Activated T-helper 1 cell treated with anti-CD3 and anti-CD28 coated beads, Interleukin-12 subunit alpha, Interleukin-12 subunit beta, Interleukin-2, Interleukin-4 antibody, amounts not matched to agents 30 ng/mL and 10 ng/mL and 1 ng/mL, durations not matched to agents 14 hours and 24 hours and 36 hours (primary cell): ENCODE measurements at places on chromosomes 16 and 17.
A peak's percentile ranks its signal among the peaks of the same experiment; 100 is the strongest.

GRCh38 chr16:10967986-10968385 is 23.6 kb downstream of the CLEC16A start:
- DNase-seq, result no peak

GRCh38 chr17:66469890-66470289 is 167.5 kb downstream of the PRKCA start:
- no peak for DNase-seq

DNA sequence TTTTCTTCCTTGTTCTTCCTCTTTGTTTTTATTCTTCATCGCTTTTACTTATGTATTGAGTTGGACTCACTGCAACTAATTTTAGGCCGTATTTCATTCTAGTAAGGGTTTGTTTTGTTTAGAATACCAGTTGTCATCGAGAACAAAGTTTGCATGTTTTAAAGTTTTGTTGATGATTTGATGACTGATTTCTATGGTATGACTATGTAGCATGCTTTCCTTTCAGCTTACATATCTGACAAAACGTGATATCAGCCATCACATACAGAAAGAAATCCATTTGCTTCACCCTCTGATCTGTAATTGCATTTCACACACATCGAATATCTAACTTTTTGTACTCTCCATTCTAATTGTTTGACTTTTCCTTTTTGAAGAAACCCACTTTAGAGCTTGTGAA is 4.0 kb downstream of the PRKCA start:
- DNase-seq, result no peak

GRCh38 chr17:8392674-8393469 is 4.8 kb downstream of the RNF222 start:
- no peak for DNase-seq

DNA sequence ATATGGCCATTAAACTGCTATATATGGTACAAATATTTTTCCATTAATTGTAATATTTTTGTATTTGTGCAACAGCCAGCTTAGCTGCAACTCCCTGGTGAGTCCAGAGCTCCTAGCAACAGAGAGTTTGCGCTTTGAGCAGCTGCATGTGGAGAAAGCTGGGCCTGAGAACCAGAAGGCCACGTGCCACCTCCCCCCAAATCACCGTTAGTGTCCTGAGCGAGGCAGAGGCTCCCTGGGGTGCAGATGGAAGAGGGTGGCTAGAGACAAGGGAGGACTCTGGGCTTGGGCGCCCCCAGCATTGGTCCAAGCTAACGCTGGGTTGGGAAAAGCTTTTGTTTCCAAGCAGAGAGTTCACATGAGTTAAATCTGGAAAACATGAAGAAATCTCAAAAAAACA is 41.6 kb downstream of the HSBP1 start:
- no peak for DNase-seq

DNA sequence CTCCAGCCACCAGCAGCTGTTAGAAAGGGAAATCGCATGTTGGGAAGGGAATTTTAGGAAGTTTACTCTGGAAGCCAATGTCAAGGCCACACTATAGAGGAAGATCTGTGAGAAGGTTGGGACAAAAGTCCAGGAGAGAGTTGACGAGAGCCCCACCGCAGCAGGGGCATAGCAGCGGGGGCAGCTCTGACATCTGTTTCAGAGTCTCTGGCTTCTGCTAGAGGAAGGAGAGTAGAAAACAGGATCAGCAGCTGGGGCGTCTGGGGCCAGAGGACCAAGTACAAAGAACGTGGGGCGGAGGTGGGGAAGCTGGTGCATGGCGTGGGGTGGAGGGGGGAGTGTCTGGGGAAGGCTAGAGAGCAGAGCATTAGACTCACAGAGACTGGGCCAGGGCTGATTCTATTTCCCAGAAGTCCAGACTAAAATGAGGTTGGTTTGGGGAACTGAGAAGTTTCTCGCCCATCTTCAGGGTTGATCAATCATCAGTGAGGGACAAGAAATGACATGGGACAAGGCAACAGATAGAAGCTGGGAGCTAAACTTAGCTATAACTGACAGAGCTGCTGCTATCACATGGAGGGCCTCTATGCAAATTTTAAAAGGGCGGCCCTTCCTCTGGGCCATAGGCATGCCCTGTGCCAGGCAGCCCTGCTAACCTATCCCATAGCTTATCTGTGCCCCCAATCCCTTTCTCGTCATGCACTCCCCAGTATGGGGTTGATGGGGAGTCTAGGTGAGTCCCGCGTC is 1.2 kb downstream of the RABEP2 start:
- DNase-seq, result no peak

DNA sequence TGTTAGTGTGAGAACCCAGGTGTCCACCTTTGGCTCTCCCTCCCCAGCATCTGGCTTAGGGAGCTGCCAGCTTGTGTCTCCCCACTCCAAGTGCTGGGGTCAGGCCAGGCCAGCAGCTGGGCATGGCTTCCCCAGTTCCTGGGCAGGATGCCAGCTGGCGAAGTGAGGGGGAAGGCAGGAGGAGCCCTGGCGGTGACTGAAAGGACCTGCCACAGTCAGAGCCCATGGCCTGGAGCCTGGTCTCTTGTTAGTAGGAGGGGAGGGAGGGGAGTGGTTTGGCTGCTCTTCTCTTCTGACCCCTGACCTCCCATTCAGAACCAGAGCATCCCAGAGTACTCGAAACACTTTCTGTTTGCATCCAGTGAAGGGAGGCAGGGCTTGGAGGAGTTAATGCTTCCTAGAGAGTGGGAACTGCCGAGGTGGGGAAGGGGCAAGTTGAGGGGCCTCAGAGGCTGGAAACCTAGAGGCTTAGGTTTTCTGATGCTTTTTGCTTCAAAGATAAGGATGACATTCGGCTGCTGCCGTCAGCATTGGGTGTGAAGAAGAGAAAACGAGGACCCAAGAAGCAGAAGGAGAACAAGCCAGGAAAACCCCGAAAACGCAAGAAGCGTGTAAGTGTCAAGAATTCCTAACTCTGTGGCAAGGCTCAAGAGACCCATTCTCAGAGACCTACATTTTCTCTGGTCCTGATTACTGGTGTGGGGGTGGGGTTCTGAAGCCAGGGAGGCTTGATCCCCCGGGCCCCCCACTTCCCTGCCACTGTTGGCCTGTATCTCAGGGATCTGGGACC is 772 bp downstream of the CHD3 start:
- no peak for DNase-seq

DNA sequence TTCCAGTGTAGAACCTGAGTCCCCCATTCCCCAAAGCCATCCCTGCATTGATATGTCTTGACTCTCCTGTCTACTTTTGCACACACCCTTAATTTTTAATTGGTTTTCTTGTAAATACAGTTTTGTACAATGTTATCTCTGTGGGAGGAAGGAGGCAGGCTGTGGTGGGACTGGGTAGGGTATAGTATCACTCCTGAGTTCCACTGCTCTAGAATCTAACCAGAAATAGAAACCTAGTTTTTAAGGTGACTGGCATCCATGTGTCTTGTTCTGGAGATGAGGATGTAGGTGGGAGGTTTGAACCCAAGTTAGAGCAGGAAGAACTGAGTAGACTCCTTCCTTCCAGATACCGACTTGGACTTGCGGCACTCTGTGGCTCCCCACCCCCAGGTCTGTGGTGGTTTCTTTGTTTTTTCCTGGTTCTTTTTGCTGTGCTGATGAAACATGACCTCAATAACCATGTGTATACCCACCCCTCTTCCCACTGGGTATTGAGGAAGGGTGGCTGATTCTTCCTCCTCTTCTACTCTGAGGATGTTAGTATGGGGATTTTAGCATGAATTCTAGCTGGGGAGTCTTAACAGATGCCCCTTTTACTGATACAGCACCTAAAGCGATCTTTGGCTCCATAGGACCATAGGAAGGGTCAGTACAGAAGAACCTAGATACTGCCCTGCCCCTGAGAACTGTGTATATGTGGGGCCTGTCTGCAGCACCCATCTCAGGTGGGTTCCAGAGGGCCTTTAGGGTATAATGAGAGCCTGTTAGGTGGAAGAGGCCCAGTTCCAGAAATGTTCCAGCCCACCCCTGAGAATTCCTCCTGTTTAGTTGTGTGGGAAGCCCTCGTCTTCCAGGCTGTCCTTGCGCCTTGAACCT is 48.7 kb downstream of the SF3B3 start:
- no peak for DNase-seq

DNA sequence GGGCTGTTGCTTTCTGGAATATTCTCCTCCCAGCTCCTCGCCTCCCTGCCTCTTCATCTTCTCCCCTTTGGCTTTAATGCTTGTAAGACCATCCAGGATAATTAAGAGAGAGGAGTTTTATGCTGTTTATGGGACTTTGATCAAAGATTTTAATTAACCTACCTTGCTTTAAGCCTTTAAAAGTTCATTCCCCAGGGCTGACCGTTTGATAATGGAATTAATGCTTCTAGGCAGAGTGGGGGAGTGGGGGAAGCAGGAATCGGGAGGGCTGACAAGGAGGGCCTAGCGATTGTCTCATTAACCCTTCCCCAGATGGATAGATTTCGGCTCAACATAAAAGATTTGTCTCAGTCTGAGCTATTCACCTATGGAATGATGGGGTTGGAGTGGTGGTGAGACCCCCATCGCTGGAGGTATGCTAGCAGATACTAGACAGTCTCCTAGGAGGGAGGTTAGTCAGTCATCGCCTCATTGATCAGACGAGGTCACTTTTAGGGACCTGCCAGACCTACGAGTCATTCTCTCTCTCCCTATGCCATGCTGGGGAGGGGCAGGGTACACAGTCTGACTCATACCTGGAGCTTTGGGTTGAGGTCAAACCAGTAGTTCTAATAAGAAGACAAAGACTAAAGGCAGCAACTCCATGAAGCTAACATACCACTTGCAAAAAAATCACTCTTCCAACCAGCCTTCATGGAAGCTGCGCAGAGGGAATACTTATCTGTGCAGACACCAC is 236.6 kb upstream of the NLRP1 start:
- no peak for DNase-seq

- no peak for DNase-seq
Observed at GRCh38 chr17:77462553-77463497, 322.1 kb downstream of the SEC14L1 start.

DNA sequence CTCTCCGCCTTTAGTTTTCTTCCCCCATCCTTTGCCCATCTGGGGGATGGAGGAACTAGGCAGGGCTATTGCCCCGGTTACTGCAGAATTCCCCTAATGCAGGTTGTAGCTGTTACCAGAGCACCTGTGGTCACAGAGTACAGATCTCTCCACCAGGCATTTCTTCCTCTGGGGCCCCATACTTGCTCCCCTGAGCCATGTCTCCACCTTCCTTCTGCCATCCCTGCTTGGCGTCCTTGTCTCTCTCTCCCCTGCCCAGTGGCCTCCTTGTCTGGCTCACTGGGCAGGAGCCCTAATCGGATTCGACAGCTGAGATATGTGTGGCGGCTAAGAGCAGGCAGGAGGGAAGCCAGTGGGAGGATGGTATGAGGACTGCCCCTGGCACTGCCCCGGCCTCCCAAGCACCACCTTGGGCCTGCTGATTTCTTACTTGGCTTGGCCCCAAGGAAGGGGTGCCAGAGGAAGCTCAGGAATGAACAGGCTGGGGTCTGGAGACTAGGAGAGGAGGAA is 2.0 kb downstream of the RARA start:
- DNase-seq, result no peak

DNA sequence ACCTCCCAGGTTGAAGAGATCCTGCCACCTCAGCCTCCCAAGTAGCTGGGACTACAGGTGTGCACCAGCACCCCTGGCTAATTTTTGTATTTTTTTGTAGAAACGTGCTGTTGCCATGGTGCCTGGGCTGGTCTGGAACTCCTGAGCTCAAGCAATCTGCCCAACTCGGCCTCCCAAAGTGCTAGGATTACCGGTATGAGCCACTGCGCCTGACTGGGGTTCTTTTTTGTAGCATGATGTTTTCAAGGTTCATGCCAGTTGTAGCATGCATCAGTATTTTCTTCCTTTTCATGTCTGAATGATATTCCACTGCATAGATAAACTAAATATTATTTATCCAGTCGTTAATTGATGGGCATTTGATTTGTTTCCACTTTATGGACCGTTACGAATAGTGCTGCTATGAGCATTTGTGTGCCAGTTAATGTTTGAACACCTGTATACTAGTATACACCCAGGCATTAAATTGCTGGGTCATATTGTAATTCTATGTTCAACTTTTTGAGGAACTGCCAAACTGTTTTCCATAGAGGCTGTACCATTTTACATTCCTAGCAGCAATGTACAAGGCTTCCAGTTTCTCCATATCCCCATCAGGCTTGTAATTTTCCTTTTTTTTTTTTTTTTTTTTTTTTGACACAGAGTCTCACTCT is 24.8 kb upstream of the CEP20 start:
- DNase-seq, result no peak

DNA sequence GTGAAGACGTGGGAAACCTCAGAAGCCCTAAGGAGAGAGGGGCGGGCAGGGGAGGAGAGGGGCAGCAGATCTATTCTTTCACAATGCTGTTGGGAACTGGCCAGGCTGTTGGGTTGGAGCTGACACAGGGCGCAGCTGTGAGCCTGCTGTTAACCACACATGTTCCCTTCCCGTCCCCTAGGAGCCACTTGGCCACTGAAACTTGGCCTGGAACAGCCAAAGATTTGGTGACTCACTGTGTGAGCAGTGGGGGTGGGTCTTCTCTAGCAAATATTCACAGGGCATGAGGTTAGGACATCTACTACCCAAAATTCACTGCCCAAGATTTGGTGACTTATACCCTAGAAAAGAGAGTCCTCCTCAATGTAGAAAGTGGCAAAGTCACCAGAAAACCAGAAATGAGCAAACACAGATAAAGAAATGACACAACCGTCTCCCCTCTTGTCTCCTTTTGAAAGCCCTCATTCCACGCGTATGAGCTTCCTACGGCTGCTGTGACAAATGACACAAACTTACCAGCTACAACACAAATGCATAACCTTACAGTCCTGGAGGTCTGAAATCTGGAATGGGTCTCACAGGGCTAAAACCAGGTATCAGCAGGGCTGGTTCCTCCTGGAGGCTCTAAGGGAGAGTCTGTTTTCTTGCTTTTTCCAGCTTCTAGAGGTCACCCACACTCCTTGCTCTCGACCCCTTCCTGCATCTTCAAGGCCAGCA is 6.3 kb downstream of the TBC1D16 start:
- DNase-seq, result no peak

DNA sequence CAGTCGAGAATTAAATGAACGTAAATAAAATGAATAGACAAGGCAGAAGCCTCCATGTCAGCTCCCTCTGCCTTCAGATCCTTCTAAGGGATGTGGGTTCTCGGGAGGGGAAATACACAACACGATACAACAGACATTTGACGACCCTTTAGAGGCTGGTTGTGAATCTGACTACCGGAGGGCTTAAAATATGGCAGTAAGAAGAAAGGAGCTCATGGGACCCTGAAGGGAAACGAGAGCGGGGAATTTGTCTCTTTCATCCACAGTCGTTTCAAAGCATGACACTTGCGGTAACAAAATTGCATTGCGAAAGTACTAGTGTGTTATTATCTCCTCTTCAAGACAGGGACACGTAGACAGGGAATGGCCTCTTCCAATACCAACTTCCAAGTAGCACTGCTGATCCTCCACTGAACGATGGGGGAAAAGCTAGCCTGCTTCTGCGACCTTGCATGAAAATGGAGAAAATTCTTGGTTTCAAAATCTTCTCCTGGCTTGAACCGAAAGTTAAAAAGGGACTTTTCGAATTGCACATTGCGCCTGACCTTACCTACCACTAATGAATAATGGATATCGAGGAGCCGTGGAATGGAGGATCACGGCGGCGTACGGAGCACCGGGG is 1.2 kb upstream of the TNRC6C start:
- peak; percentile 11 for DNase-seq

- DNase-seq, result no peak
Observed at GRCh38 chr16:69942099-69942491, 9.0 kb upstream of the CLEC18A start.
